ENCODE measurements at places on chromosomes 2 and 18.
A peak's percentile ranks its signal among the peaks of the same experiment; 100 is the strongest.

GRCh38 chr18:33212363-33212762, 228.2 kb downstream of the CCDC178 start:
- no peak for DNase-seq

DNA sequence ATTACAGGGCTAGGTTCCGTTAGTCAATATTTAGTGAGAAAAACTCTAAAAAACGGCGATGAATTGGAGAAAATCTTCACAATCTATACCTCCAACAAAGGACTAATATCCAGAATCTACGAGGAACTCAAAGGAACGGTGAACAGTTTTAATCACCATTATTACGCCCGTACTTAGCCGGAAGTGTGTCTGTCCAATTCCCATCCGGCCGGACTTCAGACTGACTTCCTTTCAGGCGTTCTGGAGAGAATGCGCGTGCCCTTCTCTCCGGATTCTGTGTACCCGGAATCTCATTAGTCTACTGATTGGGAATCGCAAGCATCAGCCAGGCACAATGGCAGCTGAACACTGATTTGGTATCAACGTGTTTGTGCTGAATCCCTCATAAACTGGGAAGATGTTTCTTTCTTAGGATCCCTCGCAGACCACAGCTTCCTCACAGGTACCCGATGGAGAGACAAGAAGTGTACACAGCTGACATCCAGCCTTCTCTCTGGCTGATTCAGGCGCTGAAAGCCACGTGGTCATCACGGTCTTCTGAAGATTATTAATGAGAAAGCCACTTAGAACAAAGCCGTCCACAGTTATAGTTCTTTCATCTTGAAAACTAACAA, 239.9 kb downstream of the ZNF516 start:
- DNase-seq, result no peak

GRCh38 chr2:33421820-33422219, 54.6 kb upstream of the RASGRP3 start:
- no peak for DNase-seq

- no peak for DNase-seq
Measured at GRCh38 chr2:31000970-31001369, 137.3 kb downstream of the GALNT14 start.

DNA sequence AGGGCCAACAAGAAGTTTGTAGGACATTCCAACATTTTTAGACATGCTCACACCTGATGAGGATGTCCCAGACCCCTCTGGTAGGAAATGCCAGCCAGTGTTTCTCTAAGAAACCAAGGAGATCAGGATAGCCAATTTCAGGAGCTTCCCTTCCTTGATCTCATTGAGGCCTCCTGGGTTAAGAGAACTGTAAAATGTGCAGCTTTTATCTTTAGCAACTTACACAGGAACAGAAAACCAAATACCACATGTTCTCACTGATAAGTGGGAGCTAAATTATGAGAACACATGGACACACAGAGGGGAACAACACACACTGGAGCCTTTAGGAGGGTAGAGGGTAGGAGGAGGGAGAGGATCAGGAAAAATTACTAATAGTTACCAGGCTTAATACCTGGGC, 99.6 kb upstream of the MAP2 start:
- no peak for DNase-seq

- no peak for DNase-seq
Measured at GRCh38 chr2:68767031-68767961, 32.7 kb downstream of the ARHGAP25 start.

DNA sequence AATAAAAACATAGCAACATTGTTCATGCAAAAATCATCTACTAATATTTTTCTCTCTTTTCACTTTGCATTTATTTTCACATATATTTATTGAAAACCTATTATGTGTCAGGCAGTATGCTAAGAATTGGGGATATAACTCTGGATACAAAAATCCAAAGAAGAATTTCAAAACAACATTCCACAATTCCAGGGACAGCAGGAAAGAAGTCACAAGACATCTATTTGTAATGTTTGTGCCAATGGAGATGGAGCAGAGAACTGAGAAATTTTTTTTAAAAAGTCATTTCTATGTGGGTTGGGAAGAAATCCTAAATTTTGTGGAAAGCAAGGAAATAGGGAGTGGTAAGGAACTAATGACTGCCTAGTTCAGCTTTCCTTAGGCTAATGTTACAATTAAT, 128.6 kb upstream of the TLK1 start:
- DNase-seq, result no peak

- DNase-seq, result no peak
Measured at GRCh38 chr18:11279461-11279860, 130.1 kb upstream of the PIEZO2 start.

DNA sequence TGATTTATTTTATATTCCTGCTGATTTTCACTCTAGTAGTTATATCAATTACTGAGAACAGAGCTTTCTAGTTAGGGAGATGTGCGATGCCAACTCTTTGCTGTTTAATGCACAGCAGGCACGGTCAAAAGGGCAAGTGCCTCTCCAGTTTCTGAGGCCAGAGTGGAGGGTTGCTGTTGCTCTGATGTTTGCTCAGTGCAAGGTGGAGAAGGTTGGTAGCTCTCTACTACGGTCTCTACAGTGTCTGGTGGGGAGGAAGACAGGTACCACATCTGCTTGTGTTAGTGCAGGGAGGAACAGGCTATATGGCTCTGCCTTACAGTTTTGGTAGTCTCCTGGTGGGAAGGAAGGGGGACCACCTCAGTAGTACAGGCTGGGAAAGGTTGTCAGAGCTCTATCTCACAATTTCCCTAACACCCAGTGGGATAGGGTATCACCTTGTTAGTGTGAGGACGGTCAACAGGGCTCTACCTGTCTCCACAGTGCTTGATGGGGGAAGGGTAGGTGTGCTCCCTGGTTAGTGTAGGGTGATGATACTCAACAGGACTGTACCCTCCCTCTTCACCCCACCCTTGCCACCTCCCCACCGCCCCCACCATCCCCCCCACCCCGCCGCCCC, 85.9 kb downstream of the FANCL start:
- no peak for DNase-seq

GRCh38 chr2:43360137-43360536, 133.7 kb upstream of the ZFP36L2 start:
- no peak for DNase-seq

- no peak for DNase-seq
Measured at GRCh38 chr2:99644419-99644787, 154.6 kb upstream of the REV1 start.

- no peak for DNase-seq
Measured at GRCh38 chr2:236776695-236777251, 207.1 kb downstream of the ACKR3 start.

GRCh38 chr2:53490659-53491058, 276.9 kb upstream of the CHAC2 start:
- no peak for DNase-seq

DNA sequence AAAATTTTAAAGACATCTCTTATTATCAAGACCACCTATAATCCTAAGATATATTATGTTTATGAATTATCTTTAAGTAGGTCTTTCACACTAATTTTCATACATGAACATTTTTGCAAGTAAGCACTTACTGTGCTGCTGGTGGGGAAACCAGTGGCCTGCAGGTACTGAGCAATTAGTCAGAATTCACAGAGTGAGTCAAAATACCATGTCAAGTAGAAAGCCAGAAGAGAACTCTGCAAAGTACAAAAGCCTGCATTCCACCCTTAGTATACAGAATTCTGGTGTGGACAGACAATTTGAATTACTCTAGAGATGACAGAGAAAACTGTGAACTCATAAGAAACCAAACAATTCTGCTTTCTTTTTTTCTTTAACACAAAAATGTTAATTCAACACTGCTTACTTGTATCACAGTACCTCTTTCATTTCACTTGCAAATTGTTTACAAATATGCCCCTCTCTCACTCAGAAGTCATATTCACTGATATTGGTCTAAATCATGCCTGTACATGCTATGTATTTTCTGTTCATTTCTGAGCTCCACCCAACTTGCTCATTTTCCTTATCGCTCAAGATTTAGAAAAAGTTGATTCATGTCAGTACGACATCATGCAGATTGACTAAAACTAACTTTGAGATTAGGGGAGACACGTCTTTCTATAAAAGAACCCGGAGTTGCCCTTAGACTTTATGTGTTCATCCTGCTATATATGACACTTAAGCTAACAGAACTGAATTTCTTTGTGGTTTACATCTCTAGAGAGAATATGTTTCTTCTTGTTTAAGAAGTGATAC, 182.9 kb downstream of the IKZF2 start:
- DNase-seq, result no peak

DNA sequence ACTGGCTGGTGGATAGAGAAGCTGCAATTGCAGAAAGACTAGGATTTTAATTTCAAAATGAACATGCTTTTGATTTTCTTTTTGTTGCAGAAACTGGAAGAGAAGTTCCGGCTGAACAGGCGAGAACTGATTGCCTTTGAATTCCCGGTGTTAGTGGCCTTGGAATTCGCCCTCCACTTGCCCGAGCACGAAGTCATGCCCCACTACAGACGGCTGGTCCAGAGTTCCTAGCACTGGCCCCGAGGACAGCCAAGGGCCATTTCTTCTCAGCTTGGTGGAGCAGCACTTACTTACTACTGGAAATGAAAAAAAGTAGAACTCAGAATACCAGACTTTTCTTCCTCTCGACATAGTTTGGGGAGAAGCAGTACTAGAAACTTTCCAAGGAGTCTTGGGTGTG, 121.9 kb downstream of the CABLES1 start:
- no peak for DNase-seq

- DNase-seq, result no peak
Measured at GRCh38 chr2:12737738-12738485, 21.2 kb downstream of the TRIB2 start.

- DNase-seq, result no peak
Measured at GRCh38 chr2:73931531-73932500, 5.1 kb downstream of the DGUOK start.

GRCh38 chr2:119431155-119431975, at the start of gene TMEM37:
TMEM37 (plus strand) TSS chr2:119431854; CDS start chr2:119431904, 50 bp downstream.
- DNase-seq, result peak; percentile 85

DNA sequence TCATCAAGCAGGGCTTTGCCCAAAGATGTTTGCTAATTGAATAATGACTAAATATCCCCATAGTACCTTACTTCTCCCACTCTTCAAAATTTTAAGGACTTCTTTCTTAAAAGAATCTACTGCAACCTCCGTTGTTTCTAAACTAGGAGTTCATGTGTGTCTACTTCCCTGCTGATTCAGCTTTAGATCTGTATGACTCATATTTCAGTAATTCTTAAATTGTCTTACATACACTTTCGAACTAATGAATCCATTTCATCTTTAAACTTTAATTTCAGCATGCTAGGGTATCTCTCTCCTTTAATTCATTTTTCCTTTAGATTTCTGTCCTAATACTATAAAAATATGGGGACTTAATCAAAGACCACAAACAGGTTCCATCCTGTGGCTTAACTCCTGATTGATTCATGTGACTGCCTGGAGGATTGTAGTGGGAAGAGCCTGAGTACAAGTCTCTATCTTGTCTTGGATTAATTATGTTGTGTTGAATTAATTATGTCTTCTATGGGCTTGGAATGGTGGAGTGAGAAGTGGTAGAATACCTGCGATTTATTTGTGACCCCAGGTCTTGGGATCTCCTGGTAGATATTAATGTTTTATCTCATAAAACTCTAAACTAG, 24.9 kb upstream of the COL5A2 start:
- DNase-seq, result no peak

DNA sequence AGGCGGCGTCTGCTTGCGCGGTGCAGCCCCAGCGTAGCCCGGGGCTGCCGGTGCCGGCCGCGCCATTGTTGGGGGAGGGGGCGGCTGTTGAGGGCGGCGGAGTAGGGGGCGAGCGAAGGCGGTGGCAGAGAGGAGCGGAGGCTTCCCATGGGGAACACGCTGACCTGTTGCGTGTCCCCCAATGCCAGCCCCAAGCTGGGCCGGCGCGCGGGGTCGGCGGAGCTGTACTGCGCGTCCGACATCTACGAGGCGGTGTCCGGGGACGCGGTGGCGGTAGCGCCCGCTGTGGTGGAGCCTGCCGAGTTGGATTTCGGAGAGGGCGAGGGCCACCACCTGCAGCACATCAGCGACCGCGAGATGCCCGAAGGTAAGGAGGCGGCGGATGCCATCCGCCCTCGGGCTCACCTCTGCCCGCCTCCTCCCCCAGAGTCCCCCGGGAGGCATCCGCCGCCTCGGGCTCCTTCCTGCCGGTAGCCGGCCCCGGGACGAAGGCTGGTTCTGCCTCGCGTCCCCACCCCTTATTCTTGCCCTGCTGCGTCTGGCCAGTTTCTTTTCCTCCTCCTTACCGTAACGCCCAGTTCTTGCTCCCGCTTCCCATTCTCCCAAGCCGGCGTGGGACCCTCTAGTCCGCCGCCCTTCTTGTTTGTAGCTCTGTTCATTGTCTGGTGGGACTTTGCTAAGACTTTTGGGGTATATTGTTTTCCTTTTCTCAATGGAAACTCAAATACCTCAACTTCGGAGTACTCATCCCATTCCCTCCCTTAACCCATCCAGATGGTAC, 500 bp downstream of the CCNYL1 start:
- DNase-seq, result peak; percentile 66

GRCh38 chr18:26008096-26008495, 82.3 kb downstream of the SS18 start:
- no peak for DNase-seq

DNA sequence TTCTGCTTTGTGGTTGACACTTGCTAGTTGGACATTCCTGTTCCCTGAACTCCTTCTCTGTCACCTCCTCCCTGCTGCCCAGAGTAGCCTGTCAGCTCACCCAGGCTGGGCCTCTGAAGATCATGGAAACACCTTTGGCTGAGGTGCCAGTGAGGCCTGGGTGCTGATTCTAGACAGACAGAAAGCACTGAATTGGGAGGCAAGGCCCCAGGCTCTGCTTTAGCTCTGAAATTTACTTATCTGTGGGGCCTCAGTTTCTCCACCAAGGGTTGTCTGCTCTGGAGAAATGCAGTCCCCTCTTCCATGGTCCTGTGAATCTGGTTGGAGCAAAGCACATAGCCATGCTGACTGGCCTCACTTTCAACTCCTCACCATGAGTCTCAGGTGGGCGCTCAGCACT, 104.6 kb upstream of the SIX3 start:
- DNase-seq, result no peak

GRCh38 chr2:215032153-215032552, 106.3 kb downstream of the ABCA12 start:
- no peak for DNase-seq

GRCh38 chr18:23143815-23144261, 8.6 kb downstream of the CABLES1 start:
- no peak for DNase-seq

DNA sequence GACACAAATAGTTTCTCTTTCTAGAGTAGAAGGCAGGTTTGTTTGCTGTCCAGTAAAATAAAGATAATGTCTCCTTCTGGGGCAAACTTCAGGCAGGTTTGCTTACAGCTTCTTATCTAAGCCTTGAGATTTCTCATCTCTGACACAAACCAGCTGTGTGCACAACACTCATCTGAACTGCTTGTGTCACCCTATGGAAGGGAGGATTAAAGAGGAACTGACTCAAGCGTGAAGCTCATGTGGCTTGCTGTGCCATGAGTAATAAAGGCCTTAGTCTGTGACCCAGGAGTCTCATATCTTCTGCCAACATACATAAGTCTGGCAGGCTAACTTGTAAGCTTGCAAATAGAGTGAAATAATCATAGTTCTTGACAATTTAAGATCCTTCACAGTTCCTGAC, 24.2 kb upstream of the CPO start:
- DNase-seq, result no peak

All from GM20000 (cell line).